ENCODE measurements at places on chromosomes 2 and 18. TPM values are rescaled to one million over a fixed set of nuclear protein-coding genes. Genes with fewer than 3 reads are reported as not detected.
A peak's percentile ranks its signal among the peaks of the same experiment; 100 is the strongest.

IL1F10 gene
- not detected for total RNA-seq

G6PC2 gene
- total RNA-seq, result not detected

MC5R gene
- total RNA-seq, result not detected

CSRNP3 gene
- total RNA-seq, result 14.0 TPM

DNA sequence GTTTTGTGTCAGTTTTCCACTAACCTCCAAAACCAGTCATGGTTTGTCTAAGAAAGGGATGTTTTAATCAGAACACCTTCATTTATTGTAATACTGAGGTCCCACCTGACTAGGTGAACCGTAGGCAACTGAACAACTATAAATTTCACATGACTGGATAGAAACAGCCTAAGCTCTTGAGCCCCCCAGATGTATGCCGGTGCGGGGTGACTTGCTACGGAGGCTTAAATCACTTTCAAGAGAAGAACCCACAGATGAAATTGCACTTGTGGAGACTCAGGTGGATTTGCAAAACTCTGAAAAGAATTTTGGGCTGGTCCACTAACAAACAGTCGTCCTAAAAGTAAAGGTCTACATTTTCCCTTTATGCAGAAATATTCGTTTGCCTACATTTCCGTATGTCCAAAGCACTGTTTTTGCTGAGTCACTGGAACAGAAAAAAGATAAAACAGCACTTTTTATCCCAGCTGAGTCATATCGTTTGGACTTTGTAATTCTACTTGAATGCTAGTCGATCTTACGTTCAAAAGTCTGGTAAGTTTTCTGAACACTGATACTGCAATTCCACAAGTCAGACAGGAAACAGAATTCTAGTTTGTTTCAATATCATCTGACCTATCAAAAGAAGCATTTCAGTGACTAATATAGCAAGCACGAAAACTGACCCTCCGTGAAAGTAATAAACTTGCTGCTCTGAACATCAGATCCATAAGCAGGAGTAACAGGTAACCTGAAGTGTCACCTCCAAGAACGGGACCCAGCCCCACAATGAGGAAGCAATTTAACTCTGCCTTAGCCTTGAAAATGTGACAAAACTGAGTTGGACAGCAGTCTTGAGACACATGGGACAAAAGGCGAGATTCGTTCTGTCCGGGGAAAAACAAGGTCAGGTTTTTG is 18.1 kb downstream of the ZNF516 start:
- DNase-seq, result peak; percentile 76

DNA sequence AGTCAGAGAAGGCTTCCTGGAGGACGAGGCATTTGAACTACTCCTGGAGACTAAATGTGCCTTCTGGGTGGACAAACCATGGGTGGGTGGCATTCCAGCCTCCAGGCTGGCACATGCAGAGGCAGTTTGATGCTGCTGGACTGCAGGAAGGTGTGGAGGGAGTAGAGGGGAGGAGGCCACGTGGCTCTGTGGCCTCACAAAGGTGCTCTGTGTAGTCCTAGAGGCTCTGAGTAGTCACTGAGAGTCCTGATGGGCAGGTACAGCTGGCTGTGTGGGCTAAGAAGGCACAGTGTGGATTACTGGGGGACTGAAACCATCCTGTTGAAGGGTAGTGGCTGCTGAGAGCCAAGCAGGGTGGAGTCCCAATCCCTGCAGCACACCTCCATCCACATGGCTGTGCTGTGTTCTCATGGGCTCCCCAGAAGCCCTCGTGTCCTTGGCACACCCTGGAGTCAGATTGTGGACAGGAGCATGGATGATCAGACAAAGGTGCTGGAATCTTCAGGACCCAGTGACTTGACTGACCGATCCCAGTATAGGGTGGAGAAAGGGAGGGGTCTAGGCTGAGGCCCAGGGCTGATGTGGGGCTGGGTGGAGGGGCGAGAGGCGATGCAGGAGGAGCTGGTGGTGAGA is 87.4 kb upstream of the HS6ST1 start:
- DNase-seq, result no peak

GRCh38 chr2:10441948-10442347 is 6.2 kb downstream of the ODC1 start:
- no peak for DNase-seq

GRCh38 chr2:88641330-88641729 is 14.1 kb upstream of the EIF2AK3 start:
- no peak for DNase-seq

DNA sequence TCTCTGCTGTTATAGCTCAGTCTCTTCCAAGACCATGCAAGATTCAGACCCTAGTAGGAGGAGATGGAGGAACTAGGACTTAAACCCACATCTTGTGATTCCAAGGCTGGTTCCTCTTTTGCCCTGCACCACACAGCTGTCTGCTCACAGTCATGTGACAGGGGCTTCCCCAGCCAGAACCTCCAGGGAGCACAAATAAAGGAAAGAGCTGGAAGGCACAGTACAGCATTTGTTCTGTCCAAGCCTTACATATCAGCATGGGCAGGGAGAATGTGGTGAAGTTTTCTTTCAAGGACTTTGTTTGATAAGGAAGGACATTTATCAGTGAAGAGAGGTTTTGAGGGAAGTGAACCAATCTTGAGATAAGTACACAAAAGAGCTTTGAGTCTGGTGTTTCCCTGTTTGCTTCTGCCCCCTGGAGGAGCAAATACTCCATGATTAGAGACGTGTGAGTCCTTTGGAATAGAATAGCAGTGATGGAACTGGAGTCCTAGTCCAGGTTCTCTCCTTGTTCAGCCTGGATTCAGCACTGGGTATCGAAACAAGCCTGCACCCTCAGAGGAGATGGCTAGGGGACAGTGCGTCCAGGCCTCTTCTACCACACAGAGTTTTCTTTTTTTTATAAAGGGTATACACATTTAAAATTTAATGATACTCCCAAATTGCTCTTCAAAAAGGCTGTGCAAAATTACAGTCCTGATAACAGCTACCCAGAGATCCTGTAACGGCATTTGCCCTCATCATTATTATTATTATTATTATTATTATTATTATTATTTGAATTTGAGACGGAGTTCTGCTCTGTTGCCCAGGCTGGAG is 24.6 kb upstream of the CASP10 start:
- DNase-seq, result peak; percentile 83

GRCh38 chr2:218860950-218861381 is 1.4 kb downstream of the WNT6 start:
- DNase-seq, result peak; percentile 71

GRCh38 chr2:54191361-54192135 is 64.5 kb downstream of the TSPYL6 start:
- DNase-seq, result no peak

DNA sequence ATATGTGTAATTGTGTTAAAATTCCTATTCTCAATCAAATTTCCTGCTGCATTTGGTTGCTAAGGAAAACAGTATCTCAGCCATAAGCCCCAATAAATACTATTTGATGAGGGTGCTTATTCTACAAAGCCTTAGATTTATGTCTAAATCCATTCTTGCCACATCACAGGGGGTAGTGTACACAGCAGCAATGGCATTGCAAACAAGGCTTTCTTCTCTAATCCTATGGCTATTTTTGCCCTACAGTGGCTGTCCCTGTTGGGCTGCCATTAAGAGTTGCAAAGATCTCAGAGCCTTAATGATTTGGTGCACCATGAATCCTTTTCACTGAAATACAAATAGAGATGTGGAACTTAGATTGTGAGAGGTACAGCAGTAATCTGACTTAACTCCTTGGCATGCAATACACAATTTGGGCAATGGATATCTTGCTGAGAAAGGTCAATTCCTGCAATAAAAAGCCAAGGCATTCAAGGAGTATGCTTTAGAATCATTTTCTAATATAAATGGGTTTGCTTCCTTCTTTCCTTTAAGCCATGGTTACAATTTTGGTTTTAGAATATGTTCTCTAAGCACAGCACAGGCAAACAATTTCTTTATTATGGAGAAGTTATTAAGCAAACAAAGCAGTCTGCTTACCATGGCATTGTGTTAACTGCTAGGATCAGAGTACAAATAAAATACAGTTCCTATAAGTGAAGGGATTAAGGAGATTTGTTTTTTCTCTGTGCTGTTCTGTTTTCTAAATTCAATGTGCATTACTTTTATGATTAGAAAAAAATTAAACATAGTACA is 69.8 kb upstream of the CD302 start:
- no peak for DNase-seq

GRCh38 chr2:215777465-215778044 is 235.8 kb downstream of the MREG start:
- no peak for DNase-seq

DNA sequence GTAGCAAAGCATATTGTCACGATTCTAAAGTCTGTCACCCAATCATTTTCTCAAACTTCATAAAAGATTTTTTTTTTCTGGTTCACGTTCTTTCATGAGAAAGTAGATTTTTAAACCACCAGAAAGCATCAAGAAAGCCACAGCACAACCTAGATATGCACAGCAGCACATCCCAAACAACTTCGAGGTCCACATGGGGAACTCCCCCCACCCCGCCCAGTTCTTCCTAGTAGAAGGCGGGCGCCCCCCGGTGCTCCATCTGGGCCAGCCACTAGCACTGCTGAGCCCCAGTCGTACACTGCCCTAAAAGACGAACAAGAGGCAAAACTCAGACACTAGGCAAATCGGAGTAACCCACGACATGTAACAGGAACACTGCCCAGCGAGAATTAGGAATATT is 15.5 kb downstream of the HDLBP start:
- DNase-seq, result no peak

DNA sequence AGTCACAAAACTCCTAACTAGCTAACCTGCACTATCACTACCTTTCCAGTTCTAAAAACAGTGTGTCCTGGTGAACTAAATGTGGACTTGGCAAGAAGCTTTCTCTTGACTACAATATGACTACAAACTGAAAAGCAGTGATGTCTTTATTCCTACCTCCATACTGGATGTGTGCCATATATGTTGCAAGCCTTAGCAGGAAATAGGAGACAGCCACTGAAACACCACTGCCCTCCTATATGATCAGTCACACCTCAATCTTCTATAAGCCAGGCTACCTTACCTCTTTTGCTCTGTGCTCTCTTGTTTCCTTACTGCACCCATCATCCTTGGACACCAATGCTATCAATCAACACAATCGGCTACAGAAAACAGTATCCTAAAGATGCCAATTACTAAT is 34.1 kb downstream of the SS18 start:
- no peak for DNase-seq

GRCh38 chr2:31406593-31407385 is 7.8 kb downstream of the XDH start:
- no peak for DNase-seq

DNA sequence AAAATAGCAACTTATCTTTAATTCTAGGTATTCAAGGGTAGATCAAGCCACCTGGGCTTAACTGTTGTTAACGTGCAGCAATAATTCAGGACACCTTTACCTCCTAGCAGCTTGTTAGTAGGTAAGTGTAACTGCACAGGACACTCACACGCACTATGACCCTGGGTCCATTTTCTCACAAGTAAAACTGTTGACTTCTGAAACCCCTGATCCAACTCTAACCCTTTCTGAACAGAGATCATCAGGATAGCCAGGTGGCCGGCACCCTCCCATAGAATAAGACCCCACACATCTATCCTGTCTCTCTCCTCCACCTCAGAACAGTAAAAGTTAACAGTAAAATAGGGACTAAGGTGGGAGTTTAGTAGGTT is 610 bp downstream of the SPC25 start:
- DNase-seq, result no peak

GRCh38 chr2:28630341-28630740 is 121.3 kb upstream of the PPP1CB start:
- DNase-seq, result no peak

DNA sequence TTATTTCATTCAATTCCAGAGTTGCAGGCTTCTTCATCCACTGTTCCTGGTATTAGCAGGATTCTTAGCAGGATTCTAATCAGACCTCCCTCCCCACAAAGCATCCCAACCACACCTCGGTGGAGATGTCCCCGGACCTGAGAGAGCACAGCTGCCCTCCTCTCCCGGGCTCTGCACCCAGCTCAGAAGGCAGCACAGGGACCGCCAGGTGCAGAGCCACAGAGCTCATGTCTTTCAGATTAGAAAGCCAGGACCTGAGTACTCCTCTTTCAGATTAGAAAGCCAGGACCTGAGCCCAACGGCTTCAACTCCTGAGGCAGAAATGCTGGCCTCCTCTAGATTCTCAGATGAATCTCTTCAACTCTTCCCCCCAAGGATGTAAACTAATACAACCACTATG is 152.3 kb downstream of the MYO5B start:
- no peak for DNase-seq

- DNase-seq, result no peak
Measured at GRCh38 chr2:119282996-119283511, 59.4 kb downstream of the STEAP3 start.

DNA sequence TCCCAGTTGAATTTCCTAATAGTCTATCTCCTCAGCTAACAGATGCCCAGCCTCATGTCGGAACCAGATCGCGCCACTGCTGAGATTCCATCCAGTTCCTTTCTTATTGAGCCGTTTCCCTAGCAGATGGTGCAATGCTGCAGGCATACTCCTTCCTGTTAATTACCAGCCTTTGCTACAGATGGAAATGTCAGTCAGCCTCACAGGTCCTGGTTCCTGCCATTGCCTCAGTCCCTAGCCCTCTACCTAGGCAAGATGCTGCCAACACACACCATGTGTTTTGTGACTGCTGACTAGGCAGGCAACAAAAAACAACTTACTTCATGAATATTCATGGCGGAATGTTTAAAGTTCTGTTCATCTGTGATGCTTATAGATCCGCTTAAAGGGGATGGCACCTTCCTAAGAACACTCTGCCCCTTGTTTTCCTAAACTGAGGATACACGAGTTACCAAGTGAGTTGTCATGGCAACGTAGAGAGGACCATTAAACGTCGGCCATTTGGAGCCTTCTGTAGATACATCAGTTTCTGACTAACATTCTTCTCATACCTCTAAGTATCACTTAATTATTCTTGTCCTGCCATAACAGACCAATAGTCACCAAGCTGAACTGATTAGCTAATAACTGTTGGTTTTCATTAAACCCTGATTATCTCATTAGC is 749.5 kb downstream of the RNF144A start:
- no peak for DNase-seq

All from hepatocyte (in vitro differentiated cells).